ENCODE measurements at places on chromosomes 5 and 9.

DNA sequence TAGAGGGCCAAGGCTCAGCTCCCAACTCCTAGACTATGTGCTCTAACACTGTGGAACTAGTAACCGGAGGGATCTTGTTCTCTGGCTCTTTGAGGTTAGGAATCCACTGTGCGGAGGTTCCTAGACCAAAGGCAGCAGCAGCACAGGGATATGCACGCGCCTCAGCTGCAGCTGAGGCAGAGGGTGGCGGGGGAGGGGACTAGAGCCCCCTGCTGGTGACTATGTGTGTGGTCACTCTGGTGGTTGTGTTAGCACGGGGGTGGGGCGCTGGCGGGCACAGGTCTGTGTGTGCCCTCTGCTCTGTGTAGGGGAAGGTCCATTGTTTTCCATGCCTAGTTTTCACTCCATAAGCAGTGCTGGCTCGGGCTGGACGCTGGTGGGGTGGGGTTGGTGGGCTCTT lies 458.0 kb upstream of the IZUMO3 start:
- DNase-seq, result peak; percentile 70

- DNase-seq, result no peak
Measured at GRCh38 chr5:56910210-56910965, 992 bp downstream of the SETD9 start.

GRCh38 chr5:116573702-116574366 lies 789 bp downstream of the SEMA6A start:
- peak; percentile 21 for DNase-seq

DNA sequence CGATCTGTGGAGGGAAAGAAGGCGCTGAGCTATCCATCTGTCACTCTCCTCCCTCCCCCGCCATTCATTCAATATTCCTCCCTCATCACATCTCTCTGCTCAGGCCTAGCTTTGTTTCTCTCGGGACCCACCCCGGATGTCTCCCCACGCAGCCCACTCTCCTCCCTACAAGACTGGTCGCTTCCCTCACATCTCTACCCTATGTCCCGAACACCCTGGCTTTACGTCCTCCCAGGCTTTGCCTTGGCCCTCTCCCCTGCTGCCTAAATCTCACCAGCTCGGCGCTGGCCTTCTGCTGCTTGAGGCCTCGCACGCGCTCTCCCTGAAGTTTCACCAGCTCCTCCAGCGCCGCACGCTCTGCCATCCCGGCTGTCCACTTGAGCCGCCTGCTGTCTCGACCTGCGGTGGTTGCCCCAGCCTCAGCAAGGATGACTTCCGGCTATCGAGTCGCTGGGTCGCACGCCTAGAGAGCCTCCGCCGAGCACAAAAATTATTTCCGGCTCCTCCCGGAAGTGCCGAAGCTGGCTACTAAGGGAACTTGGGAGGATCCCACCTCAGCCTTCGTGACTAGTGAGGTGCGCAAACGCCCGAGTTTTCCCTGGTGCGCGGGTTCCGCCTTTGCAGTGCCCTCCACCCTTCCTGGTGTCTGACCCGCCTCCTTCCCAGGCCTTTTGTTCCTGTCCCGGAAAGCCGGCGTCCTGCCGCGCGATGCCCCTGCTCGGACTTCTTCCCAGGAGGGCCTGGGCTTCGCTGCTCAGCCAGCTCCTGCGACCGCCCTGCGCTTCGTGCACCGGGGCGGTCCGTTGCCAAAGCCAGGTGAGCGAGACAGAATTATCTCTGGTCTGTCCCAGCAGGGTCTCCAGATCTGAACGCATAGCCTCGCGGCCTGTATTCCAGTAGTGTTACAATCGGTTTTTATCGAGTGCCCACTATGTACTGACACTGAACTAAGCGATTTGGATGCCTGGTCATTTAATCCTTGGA lies at the start of the genes HARS1 and HARS2:
TSS of gene HARS1 (minus strand) at position 430 of the 984 bp plus-strand sequence. CDS start at position 364, 66 bp downstream.
TSS of gene HARS2 (plus strand) at position 515 of the 984 bp plus-strand sequence. CDS start at position 709, 194 bp downstream.
- DNase-seq, result peak; percentile 92

DNA sequence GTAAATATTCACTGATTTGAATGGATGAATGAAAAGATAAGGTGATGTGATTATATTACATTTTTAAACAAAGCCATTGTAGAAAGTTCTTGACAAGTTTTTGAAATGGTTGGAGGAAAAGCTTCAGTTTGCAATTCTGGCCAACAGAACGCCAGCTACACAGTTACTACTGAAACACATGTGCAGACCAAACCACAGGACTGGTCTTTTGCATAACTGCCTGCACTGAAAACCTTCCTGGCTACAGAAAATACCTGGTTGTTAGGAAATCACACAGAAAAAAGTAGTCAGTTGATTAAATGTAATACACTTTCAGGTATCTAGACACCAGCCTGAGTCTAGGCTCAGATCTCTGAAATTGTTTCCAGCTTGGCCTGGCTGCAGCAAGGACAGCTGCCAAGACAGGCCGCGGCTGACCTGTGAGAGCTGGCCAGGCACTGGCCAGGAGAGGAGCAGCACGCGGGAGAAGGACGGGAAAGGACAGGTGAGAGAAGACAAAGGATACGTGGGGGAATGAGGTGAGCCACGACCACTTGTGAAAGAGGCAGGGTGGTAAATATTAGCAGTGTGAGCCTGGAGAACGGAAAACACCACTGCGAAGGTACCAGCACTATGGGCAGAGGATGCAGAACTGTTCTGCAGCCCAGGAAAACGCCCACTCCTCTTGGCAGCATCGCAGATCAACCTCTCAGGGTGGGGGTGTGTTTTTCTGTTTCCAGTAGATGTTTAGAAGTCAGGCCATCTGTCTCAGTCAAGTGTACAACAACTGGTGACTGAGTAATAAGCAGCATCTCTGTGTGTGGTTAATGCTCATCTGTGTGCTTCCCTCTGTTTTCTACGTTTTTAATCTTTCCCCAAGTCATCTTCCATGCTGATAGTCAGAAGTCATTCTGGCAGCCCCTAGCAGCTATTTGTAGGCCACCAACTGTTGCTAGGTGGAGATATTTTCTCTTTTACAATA lies 137.4 kb downstream of the SCAMP1 start:
- no peak for DNase-seq

GRCh38 chr5:132205385-132206125 lies 22.1 kb downstream of the P4HA2 start:
- DNase-seq, result no peak

- DNase-seq, result peak; percentile 36
Measured at GRCh38 chr9:19201899-19202891, 28.3 kb upstream of the DENND4C start.

DNA sequence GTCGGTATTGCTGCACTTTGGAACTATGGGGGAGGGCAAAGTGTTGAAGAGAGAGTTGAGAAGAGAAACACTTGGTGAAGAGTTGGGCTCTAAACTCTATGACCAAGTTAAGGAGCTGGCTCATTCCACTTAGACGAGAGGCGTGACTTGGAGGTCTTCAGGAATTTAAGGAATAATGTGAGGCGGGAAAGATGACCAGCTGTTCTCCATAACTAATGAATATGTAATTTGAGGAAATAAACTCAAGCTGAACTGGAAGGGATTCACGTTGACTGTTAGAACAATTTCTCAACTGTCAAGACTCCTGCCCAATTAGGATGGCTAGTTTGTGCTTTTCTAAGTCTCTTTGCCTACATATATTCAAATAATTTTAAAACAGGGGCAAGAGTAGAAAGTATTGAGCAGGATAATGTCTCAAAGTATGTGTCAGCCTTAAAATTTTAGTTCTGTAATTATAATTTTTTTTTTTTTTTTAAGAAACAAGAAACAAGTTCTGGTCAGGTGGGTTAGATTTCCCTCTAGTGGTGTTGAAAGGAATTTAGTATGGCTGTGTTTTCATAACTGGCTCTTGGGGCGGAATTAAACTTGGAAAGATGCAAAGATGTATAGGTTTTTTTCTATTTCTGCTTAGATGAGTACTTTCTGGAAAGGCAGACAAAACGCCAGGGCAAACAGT lies 33.4 kb downstream of the TMEM252 start:
- no peak for DNase-seq

GRCh38 chr5:124279146-124279876 lies 467.1 kb downstream of the ZNF608 start:
- DNase-seq, result no peak

- no peak for DNase-seq
Measured at GRCh38 chr5:92525131-92525530, 1055.9 kb downstream of the NR2F1-AS1 start.

DNA sequence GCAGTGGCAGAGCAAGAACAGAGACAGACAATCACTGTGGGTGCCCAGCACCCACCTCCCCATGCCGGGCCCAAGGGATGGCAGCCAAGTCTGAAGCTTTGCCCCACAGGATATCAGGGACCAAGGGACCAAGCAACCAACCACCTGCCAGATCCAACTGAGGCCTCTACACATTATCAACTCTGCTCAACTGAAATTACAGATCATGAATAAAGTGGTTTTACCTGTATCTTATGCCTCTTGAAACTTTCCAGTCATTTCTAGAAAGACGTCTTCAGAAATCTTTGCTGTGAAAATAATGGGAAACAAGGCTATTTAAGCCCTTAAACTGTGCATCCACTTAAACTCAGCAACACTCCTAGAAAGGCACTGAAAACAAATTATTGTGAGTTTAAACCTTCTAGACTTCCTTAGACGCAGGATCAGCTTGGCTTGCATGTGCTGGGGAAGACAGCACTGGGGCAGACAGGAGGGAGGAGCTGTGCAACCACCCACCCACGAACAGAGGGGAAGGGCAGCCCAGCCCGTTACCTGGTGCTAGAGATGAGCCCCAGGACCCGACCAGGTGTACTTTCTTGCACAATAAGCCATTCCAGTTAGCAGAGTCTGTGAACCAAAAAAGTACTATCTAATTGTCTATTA lies 80.0 kb downstream of the SEMA4D start:
- DNase-seq, result no peak

- no peak for DNase-seq
Measured at GRCh38 chr5:168612996-168613395, 33.8 kb upstream of the PANK3 start.

DNA sequence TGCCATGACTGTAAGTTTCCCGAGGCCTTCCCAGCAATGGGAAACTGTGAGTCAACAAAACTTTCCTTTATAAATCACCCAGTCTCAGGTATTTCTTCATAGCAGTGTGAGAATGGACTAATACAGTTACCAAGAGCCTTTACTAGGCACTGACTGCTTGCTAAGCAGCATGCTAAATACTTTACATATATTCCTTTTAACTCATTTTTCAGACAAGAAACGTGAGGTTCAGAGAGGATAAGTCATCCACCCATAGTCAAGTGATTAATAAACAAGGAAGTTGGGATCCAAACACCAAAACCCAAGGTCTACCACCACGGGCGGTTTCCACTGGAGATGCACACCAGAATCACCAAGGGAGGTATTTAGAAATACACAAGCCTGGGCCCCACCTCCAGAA lies 50.8 kb downstream of the GABBR2 start:
- no peak for DNase-seq

GRCh38 chr5:129410488-129410887 lies 49.6 kb upstream of the ADAMTS19 start:
- DNase-seq, result peak; percentile 34

- no peak for DNase-seq
Measured at GRCh38 chr5:87302061-87302460, 34.4 kb downstream of the RASA1 start.

DNA sequence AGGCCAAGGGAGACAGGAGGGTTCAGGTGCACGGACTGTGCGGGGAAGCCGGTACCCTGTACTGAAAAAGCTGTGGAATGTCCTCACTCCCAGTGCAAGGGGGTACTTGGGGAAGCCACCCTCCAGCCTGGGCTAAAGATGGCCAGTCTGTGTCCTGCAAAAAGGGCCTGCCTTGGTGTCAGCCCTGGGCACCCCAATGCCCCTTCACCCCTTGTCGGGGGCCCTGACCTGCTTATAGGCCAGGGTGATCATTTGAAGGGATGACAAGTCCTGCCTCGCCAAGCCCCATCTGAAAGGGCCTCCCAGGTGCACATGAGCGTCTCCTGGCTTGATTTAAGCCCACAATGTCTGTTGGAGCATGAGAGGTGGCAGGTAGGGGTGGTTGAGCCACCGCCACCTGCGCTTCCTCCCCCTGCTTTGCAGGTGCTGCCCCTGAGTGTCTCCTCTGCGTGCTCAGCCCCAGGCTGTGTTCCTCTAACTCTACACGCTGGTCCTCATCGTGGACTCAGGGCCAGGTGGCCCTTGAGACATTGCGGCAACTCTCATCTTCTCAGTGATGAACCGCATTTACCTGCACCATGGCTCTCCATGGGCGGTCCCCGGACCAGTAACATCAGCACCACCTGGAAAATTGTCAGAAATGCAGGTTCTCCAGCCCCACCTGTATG lies 97.0 kb downstream of the ANKRD33B start:
- DNase-seq, result no peak

DNA sequence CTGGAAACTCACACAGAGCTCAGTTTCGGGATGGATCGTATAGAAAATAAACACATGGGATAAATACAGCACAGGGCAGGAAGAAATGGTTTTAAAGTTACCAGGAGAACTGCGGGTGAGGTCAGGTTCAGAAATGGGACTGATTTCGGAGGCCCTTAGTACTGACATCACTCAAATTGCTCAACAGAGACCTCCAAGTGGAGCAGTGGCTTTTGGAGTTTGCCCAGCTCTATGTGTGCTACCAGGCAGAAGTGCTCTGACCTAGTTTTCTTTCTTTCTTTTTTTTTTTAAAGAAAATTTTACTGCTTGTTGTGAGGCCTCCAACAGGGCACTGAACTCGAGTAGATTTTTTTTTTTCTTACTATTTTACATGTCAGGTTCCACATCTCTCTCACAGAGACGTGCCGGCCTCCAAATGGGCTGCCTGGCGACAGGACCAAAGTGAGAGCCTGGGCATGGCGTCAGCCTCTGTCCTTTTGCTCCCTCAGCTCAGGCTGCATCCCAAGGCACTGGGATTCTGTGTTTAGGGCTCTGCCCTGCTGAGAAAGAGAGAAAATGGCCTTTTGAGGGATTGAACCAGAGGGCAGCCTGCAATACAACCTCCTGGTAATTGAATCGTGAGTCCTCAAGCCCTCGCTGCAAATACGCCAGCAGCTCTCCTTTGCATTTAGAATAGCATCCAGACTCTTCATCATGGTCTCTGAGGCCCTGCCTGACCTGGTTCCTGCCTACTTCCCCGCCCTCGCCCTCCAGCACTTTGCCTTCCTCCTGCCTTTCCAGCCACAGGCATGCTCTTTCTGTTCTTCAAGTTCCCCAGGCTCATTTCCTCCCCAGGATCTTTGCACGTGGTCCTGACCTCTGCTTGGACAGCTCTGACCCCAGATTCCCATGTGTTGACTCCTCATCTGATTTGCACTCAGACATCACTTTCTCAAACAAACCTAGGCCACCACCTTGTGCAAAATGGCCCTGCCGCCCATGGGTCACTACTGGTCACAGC lies 173.5 kb downstream of the FGF1 start:
- DNase-seq, result no peak

DNA sequence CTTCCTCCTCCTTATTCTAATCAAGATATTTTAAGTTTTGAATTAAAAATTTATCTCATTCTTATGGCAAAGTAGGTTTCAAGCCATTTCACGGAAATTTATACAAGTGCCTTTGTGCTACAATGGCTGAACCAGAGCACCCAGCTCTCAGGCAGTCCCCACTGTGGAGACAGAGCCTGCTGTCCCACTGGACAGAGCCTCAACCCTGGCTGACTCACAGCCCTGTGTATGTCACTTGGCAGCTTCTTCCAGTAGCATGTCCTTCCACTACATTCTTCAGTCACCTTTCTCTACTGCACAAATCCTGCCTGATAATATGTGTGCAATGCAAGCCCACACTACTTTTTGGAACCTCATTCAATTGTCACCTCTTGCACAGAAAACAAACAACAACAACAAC lies 253.1 kb downstream of the PDE4D start:
- no peak for DNase-seq

GRCh38 chr9:113376634-113377567 lies at the start of gene HDHD3:
HDHD3 (minus strand) TSS chr9:113376986; CDS start chr9:113374354, 2,632 bp downstream.
- peak; percentile 96 for DNase-seq

GRCh38 chr5:31717561-31717960 lies 78.6 kb downstream of the PDZD2 start:
- no peak for DNase-seq

- no peak for DNase-seq
Measured at GRCh38 chr9:37239224-37239859, 119.0 kb downstream of the ZCCHC7 start.

Data from iPS-NIHi11 (cell line).